Aorta (tissue), 5 donors: ENCODE measurements at places on chromosomes 1 and 21. TPM values are rescaled to one million over a fixed set of nuclear protein-coding genes. Genes with fewer than 3 reads are reported as not detected.
A peak's percentile ranks its signal among the peaks of the same experiment; 100 is the strongest.

- DNase-seq: no peak
Measured at GRCh38 chr1:235918465-235918864, 51.8 kb upstream of the LYST start.

GRCh38 chr21:43006874-43007208 is 32.5 kb downstream of the PKNOX1 start:
- no peak for DNase-seq

DNA sequence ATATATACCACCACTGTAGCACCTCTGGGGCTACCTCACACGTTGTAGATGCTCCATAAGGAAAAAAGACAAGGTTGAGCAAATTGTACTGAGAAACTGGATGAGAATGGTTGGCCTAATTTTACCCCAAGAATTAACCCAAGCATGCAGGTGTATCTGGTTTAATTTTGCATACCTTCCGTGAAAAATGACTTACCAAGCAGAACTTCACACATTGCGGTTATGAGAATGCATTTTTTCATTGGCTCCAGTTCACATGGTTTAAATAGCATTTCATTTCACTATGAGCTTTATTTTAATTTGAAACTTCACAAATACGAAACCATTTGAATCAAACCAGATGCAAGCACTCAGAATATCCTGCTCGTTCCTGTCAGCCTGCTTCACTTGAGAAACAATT is 512.2 kb downstream of the LTN1 start:
- DNase-seq: no peak

PDZK1 gene
- total RNA-seq: 0.48 TPM

CD52 gene
- total RNA-seq: 14.7 TPM

- DNase-seq: no peak
Measured at GRCh38 chr1:14639291-14640050, 41.0 kb downstream of the KAZN start.

KMO gene
- total RNA-seq: 2.1 TPM

- no peak for DNase-seq
Measured at GRCh38 chr1:172536256-172536655, 3.3 kb downstream of the SUCO start.

KCNA2 gene
- 1.8 TPM for total RNA-seq

- no peak for DNase-seq
Measured at GRCh38 chr1:1439546-1440261, 4.2 kb downstream of the VWA1 start.

GRCh38 chr1:241813768-241814320 is 34.2 kb upstream of the EXO1 start:
- no peak for DNase-seq

LCE1B gene
- total RNA-seq: not detected

DNA sequence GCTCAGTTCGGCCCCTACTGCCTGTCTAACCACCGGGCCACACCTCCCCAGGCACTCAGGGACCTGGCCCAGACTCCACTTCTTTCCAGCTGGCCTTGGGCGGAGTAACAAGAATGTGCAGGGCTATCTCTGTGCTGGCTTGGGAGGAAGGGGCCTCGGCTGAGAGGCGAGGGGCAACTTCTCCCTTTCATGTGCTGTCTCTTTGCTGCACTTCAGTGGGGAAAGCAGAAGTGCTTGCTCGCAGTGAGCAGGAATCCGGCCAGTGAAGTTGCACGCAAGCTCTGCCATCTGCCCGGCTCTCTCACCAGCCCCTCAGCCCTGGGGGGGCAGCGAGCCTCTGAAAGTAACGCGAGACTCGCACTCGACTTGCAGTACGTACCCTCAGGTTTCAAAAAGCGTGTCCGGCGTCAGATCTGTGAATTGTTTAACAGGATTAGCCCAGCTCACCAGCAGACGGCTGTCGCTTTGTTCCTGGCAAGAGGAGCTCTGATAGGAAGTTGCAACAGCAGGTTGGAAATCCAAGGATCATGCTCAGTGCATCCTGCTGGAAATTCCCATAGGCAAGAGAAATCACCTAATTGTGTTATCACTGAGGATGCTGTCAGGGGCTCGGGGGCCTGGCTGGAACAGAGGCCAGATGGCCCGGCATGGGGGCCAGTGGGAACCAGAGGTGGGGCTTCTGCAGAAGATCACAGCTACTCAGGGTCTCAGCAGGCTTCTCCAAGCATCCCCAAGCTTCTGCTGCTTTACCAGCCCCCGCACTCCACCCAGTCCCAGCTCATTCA is 221.1 kb downstream of the NPHP4 start:
- DNase-seq: no peak

DNA sequence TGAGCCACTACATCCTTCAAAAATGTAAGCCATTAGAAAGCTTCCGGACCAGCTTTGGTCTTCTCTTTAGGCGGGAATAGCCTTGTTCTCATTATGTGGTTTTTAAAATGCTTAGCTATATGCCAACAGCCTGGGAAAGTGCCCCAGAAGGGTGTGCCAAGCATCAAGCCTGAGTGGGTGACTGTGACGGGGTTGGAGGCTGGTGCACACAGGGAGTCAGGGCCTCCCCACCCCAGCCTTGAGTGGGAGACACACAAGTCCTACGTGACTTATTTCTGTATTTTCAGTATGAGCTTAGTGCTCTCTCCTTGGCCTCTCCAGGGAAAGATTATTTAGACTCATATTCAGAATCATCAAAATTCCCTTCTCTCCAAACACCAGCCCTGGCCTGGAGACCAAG is 9.8 kb downstream of the UBASH3A start:
- DNase-seq: no peak

DNA sequence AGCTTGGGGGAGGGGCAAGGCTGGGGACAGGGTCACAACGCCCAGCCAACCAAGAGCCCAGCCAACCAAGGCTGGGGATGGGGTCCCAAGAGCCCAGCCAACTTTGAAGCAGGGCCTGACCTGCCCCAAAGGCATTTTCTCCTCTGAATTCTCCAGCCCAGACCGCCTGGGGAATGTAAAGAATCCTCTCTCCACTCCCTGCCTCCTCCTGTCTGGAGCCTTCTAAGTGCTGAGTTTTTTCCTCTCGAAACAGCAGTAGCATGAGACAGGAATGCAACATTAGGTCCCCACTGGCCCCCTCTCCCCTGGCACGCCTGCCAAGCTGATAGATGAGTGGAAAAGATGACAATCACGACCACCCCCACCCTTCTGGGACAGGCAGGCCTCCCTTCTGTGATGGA is 17.0 kb downstream of the C1orf198 start:
- DNase-seq: peak; percentile 78

GRCh38 chr1:11728126-11728806 is 7.7 kb upstream of the AGTRAP start:
- DNase-seq: no peak

DNA sequence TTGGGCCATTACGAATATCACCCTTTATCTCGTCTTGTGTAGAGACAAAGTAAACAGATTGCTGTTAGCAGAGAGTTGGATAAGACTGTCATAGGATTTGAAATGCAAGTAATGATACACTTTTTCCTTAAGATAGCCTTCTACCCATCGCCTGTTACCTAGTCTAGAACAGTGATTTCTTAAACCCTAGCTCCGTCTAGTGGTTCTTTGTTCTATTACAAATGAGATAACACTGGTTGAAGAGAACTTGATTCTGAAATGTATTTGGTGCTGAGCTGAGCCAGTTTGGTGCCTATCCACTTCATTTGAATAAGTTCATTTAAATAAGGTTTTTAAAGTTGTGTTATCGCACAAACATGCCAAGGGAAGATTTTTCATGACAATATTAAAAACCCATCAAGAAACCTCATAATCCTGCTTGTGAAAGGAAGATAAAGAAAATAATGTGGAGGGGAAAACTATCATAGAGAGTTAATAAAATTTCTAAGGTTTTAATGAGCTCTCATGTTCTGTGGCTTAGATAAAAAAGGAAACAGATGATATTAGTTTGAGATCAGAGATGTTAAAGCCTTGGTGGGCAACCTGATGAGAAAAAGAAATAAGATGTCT is 1.5 kb upstream of the KCNH1 start:
- no peak for DNase-seq

DNA sequence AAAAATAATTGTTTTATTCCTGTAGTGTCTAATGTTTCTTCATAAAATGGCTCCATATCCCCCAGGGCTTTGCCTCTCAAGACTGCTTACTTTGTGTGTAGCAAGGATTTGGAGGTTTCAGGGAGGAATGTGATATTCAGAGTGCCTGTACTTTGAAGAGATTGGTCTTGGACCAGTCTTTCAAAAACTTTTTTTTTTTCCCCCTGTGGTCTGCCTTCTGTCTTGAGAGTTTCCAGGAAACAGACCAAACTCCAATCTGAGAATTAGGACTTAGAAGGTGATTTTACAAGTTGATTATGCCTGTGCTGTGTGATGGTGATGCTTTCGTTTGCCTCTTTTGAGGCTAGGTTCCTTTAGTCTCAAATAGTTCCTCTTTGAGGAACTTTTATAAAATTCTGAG is 25.9 kb downstream of the GABPA start:
- no peak for DNase-seq

ASTN1 gene
- total RNA-seq: 0.33 TPM

GRCh38 chr1:111272081-111272480 is 18.6 kb upstream of the CHIA start:
- no peak for DNase-seq

CA14 gene
- total RNA-seq: not detected

DNA sequence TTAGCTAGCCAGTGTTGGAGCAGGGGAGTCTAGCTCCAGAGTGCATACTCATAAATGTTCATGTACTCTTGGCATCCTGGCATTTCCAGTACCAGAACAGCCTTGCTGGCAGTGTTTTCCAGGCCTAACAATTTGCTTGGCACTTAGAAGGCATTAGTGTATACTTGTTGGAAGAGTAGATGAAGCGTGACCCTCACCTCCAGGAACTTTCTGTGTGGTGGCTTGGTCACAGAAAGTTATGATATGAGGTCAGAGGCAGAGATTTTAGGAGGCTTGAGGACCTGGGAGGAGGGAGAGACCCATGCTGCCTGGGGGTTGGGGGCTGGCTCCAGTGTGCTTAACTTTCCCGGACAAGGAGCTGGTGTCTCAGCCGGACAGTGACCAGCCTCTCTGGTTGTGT is 52.7 kb upstream of the GCLM start:
- DNase-seq: no peak

- DNase-seq: no peak
Measured at GRCh38 chr1:84957966-84958365, 38.9 kb downstream of the MCOLN2 start.

- peak; percentile 82 for DNase-seq
Measured at GRCh38 chr1:247332623-247333361, 1.1 kb upstream of the ZNF496 start.

DNA sequence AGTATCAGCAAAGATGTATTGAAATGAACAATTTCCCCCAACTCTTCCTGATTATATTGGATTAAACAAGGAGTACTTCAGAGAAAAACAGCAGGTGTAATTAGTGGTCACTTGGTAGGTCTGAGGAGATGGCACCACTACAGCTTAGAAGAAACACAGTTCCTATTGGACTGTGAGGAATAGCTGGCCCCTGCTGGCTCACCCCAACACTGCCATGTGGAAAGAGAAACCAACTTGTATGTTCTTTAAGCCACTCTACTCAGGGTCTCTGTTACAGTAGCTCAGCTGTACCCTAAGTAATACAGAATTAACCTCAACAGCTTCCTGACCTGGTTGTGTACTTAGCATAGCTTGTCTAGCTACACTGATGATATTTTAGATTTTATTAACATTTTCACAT is 26.5 kb upstream of the MTR start:
- no peak for DNase-seq

TMIGD3 gene
- 4.0 TPM for total RNA-seq

GRCh38 chr1:25820247-25821111 is 725 bp downstream of the MTFR1L start:
- DNase-seq: peak; percentile 75

- DNase-seq: no peak
Measured at GRCh38 chr1:58038574-58038973, 508.0 kb downstream of the OMA1 start.

DNA sequence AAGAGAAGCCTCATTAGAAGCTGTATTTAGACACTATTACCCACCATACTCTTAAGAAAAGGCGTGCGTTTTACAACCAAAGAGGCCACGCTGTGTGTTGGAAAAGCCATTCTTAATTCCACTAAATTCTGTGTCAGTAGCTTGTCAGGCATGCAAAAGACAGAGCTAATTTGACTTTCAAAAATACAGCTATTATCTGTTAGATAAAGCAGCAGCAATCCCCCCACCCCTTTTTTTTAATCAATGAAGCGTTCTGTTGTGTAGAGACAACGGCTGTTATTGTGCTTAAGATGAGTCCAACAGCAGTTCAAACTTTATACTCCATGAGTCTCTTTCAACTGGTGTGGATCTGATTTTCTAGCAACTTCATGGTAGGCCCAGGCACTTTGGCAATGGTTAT is 43.5 kb downstream of the PLA2G4A start:
- DNase-seq: no peak

DNA sequence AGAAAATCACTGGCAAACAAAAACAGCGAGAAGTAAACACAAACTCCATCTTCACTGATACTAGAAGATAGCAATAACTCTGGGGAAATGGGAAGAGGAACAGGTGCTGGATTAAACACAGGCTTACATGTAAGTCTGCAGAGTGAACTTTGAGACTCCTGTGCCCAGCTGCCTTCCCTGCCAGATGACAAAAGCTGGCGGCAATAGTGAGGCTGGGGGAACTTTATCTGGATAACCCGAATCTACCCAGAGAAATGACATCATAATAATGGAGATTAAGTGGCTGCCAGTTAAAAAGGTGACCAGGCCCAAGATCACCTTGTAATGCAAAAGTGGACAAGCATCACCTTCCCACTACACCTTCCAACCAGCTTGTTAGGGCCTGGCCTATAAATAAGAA is 184.5 kb downstream of the CHRM3 start:
- DNase-seq: no peak

PTGFRN gene
- total RNA-seq: 75.0 TPM

GRCh38 chr1:21879928-21880618 is 57.0 kb downstream of the HSPG2 start:
- no peak for DNase-seq

DNA sequence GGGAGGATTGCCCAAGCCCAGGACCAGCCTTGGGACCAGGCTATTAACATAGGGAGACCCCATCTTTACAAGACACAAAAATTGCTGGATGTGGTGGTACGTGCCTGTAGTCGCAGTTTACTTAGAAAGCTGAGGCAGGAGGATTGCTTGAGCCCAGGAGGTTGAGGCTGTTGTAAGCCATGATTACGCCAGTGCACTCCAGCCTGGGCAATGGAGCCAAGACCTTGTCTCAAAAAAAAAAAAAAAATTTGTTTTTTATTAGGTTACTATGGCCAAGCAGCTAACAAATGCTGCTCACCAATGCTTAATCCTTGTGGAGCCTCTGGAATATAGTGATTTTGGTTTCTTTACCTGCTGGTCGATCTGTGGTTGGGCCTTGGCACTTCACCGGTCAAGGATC is 8.8 kb downstream of the ARID1A start:
- no peak for DNase-seq

DNA sequence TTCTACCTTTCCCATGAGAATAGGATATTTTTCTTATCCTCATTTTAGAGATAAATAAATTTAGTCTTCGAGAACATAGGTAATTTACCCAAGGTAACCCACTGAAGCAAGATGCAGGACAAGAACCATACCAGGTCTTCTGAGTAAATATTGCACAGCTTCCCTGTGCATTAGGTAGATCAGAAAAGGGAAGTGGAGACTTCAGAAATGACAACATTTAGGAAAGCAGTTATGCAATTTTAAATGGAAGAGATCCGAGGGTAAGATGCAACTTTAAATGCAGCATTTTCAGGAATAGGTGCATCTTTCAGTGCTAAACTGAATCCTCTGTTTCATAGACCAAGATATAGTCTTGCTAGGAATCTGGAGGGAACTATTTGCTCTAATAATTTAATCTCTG is 206.4 kb upstream of the SGIP1 start:
- no peak for DNase-seq
